T-helper 1 cell (primary cell): ENCODE measurements at places on chromosomes 5 and 9.

DNA sequence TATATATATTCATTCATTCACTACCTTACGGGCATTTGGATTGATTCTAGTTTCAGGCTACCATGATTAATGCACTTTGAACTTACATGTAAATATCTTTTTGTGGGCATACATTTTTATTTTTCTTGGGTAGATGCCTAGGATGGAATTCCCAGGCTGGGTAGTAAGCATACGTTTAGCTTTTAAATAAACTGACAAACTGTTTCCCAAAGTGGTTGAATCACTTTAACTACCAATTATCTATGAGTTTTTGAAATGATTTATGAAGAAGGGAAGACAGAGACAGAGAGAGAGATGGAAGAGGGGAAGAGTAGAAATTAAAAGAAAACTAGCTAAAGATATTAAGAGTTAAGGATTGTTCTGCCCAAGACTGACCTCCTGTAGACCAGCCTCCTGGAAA, 612.6 kb downstream of the PSAT1 start:
- no peak for DNase-seq

DNA sequence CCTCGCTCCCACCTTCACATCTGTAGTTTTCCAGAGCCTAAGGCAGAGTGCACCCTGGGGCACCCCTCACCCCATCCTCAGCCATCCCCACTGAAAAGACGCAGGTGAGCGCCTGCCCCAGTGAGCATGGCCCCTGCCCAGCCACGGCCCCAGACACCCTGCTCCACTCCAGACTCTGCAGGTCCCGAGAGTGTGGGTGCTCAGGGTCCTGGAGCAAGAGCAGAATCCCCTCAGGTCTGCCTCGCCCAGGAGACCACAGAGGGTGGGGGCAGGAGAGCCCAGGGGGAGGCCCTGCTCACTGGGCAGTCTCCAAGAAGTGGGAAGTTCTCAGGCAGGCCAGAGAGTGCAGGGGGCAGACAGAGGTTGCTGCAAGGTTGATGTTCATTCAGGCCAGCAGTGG, 158.6 kb upstream of the PPP1R26 start:
- DNase-seq = no peak

DNA sequence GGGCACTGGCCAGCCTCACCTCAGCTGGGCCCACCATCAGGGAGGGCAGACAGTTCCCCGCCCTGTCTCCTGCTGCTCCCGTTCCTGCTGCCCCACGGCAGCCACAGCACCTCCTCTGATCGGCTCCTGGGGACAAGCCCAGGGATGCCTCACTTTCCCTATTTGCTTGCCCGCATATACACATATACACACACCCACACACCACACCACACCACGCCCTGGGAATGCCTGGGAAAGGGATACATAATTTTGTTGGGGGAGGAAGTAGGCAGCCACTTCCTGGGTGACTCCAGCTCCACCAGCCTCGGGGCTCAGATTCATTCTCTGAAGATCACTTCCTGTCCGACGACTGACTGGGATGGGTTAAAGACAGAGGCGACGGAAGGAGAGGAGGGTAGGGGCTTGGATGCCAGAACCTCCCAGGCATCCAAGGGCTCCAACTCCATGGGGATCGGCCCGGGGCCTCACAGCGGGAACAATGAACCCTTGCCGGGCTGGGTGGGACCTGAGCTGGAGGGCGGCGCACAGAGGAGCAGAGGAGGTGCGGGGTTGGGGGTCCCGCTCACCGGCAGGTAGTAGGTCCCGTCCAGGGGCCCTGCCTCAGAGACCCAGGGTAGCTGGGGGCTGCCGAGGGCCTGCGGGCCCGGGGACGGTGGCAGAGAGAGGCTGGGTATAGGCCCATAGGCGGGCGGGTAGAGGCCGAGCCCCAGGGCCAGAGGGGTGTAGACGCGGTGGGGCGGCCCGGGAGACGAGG, 2.0 kb upstream of the MZB1 start:
- no peak for DNase-seq

GRCh38 chr9:4086119-4087090, 213.5 kb downstream of the GLIS3 start:
- DNase-seq = no peak

GRCh38 chr5:12624776-12625560, 720.7 kb upstream of the CTNND2 start:
- DNase-seq = no peak

DNA sequence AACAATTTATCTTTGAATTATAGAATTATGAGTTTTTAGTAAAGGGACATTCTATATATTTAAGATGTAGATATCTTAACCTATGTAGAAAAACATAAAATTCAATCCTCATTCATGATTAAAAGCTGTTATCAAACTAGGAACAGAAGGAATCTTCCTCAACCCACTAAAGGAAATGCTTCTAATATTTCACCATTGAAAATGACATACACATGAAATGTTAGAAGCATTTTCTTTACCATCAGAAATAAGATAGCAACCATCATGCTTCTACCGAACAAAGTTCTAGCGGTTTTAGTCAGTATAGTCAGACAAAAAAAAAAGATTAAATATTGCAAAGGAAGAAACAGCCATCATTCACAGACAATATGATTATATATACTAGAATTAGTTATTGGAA, 32.2 kb downstream of the SHOC1 start:
- no peak for DNase-seq

- DNase-seq = no peak
Measured at GRCh38 chr9:71157731-71158130, 36.3 kb upstream of the TRPM3 start.
